ENCODE measurements at places on chromosomes 2 and 18.

GRCh38 chr2:30492185-30492584 is 45.1 kb downstream of the LCLAT1 start:
- no peak for DNase-seq

- DNase-seq: no peak
These were observed 3.1 kb upstream of the ZEB2 start for GRCh38 chr2:144522897-144523595.

DNA sequence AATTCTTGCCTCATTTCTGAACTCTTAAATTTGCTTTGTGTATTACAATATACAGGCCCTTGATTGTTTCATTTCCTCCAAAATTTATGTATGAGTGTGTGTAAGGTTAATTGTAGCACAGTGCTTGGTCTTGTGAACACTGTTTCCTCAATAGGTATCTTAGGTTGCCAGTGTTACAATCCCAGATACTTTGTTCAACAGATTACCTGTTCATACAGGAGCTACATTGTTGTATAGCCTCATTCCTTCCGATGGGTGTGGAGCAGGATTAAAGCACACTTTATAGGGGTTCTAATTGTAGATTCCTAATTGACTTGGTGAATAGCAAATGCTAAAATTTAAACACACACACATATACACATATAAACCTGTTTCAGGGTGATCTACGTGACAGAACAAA is 10.7 kb downstream of the RBBP8 start:
- no peak for DNase-seq

DNA sequence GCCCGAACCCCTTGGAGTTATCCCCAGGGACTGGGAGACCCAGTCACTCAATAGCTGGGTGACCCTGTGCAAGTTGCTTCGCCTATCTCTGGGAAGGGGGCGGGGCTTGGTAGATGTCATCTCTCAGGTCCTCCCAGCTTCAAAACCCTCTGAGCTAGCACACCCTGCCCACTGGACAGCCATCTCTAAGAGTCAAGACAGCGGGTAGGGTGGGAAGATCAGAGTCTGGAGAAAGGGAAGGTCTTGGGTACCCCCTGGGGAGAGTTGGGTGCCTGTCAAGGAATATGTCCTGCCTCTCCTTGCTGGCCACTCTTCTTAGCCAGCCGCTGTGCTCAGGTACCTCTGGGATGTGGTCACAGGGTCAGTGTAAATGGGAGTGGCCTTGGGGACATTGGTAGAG is 8.0 kb downstream of the GLI2 start:
- no peak for DNase-seq

DNA sequence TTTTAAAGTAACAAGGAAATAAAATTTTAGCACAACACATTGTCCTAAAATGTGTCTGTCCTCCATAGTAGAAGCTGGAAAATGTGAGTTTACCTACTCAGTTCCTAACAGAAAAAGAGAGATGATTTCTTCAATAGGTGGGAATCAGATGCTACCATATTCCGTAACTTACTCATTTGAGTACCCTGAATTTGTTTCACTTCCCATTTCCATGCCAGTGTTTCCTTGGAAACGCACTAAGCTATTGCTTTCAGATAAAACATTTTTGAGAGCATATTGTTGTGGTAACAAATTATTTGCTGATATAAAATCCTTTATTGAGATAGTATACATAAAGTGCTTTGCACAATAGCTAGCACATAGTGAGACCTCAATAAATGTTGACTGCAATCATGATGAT is 137.5 kb upstream of the BARD1 start:
- DNase-seq: no peak

DNA sequence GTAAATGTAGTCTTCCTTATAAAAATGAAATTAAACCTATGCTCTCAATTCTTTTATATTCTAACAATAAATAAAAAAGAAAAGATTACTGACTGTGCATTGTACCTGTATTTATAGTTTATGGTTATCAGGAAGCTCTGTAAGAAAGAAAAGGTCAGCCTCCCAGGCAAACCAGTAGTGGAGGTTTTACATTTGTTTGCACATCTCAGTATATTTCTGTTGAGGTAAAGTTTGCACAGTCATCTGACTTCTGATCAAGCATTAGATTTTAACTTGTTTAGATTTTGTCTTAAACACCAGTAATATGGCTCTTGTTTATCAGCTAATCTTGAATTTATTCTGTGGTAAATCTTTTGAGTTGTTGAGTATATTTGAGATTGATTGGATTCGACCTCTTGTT is 37.1 kb downstream of the CCNT2 start:
- no peak for DNase-seq

DNA sequence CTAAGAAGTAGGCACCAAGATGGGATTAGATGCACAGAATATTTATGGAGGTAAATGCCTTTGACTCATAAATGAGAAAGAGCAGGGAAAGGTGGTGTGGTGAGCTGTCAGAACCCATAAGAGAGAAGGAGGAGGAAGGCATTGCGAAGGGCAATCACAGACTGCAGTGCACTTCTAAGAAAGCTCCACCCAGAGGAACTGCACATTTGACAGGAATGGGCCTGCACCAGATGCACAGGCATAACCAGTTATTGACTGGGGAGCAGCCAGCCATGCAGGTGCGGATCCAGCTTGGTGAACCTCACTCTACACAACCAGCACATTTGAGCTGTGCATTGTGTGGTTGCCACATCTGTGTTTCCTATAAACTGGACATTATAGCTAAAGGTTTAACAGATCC is 62.2 kb upstream of the L3MBTL4 start:
- DNase-seq: no peak

GRCh38 chr2:132540166-132540565 is 123.6 kb downstream of the GPR39 start:
- no peak for DNase-seq

DNA sequence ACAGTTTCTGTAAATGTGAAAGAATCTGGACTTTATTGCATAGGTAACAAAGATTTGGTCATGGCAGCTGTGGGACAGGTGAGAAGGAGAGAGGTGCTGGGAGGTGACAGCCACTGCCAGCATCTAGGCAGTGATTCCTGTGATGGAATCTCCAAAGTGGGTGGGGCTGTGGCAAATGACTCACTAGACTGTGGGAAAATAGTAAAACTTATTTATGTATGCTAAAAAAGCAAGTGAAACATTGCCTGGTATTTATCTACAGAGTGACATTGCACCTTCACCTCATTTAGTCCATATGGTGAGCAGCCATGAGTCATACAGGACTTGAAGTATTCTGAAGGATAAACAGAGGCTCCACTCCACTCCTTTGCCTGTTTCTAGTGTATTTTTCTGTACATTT is 145.3 kb upstream of the MEX3C start:
- DNase-seq: peak; percentile 9

DNA sequence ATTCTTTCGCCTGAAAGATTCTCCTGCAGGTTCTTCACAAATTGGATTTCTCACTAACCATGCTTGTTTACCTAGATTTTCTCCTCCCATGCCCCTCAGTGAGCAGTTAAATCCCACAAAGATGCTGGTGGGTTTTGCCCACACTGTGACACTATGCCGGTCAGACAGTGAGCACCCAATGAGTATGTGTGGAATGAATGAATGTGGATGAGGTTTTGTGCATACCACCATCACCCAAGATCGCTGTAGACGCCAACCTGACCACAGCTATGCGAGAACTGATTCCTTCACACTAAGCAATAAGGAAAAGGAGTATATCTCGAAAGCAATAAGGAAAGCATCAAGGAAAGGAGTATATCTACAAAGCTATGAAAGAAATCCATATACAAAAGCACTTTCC is 116.7 kb downstream of the PID1 start:
- DNase-seq: no peak

DNA sequence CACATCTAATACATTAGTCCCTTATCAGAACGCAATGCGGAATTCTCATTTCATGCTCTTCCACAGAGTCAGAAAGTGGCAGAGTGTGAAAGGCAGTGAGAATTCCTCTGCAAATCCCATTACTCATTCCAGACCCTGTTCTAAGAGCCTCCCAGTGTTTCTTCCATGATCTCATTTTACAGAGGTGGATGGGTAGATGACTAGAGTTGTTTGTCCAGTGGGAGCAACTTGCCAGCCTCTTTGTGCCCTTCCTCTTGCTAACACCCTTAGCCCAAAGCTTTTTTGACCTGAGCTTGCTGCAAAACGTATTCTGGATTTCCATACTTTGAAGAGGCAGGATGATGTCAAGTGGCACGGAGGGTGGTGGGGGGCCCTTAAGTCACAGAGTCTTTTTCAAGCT is 467.7 kb upstream of the RGPD4 start:
- no peak for DNase-seq

GRCh38 chr18:74388227-74388626 is 68.9 kb downstream of the DIPK1C start:
- DNase-seq: no peak

DNA sequence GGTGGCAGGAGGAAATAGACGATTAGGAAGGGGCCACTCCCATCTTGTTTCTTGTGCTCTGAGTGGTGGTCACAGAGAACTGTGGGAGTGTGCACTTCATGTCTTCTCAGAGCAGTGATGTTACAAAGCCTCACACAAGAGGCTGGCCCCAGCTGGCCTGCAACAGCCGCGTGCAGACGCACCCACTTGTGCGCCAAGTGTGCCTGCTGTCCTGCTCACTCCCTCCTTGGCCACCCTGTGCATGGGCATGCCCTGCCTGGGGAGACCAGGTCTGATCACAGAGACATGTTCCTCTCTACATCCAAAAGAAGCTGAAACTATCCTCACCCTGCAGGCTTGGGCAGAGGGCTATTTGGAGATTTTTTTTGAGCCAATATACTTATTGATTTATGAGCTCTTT is 108.4 kb downstream of the MRO start:
- DNase-seq: no peak

GRCh38 chr18:37398248-37398920 is 167.2 kb downstream of the CELF4 start:
- no peak for DNase-seq

DNA sequence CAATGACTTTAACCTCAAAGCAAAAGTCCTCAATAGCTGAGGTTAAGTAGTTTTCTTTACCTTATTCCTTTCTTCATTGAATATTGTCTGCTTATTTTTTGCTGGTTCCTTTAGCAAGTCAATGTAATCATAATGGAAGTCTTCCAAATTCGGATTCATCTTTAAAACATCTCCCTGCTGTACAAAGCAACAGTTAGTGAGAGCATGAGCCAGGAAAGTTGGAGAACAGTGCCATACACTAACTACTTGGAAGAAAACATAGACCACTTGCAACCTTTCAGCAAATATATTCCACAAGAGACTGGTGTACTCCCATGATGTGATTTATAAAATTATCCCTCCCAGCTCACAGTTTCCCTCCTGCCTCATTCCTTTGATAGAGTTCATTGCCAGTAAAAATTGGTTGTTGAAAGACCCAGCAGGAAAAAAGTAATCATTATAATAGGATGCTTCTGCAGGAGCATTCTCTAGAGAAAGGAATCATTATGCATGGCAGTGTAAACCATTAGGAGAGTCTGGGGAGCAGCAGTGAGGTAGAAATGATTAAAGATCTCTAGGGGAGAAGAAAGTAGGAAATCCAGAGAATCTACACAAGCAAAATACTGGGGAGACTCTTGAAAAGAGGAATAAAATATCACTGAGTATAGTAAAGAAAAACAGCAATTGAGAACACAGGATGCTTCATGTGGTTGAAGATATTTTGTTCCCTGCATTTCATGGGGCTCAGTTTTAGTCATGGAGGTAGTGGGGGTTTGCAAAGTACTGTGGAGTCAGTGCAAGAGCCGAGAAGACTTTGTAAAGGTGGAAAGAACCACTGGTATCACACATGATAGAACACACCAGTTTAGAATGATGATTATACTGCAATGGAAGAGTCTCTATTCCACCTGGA is 38.6 kb upstream of the TTN start:
- DNase-seq: no peak

- DNase-seq: no peak
These were observed 15.5 kb upstream of the MGAT5 start for GRCh38 chr2:134238371-134238770.

- no peak for DNase-seq
These were observed 32.7 kb downstream of the COX7A2L start for GRCh38 chr2:42328148-42328833.

DNA sequence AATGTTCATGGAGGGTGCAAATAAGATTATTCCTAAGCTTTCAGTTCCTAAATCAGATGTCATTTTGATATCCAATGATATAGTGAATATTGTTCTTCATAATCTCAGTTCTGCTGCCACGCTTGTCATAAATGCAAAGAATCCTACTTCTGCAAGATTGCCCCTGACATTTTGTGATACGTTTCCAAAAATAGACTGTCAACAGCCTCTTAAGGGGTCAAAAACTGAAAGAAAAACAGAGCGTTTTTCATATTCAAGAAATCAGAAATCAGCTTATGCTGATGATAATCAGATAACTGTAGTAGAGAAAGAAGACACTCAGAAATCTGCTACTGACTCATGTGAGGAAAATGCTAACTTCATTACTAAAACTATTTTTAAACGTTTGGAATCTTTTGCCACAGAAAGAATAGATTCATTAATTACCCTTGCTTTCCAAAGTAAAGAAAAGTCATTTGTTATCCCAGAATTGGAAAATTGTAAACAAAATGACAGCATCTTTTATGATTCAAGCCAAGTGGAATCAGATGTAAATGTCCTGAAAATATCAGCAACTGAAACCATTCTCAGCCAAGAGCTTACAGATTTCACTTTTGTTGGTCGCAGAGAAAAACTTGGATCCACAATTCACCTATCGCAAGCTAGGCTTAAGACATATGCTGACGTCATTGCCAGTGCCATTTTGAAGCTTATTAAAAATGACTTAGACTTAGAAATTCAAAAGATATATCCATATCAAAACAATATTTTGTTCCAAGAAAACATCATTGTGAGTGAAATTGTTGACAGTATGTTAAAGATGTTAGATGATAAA is 55.1 kb downstream of the FSIP2 start:
- no peak for DNase-seq

GRCh38 chr18:48842259-48843061 is 108.3 kb downstream of the SMAD7 start:
- no peak for DNase-seq

DNA sequence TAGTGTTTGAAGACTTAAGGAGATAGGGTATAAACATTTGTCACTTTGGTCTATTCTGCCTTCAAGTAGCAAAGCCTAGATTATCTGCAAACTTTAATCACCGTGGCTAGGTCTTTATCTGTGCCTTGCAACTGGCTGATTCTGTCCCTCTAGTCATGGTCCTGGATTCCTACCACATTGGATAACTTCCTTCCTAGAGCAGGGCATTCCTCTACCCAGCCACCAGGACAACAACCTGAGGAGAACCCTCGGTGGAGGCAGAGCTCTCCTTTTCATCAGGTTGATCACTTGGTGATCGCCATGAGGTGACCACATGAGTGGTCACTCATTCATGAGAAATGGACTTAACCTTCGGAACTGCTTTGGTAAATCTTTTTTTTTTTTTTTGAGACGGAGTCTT is 25.3 kb upstream of the PTPRM start:
- no peak for DNase-seq

DNA sequence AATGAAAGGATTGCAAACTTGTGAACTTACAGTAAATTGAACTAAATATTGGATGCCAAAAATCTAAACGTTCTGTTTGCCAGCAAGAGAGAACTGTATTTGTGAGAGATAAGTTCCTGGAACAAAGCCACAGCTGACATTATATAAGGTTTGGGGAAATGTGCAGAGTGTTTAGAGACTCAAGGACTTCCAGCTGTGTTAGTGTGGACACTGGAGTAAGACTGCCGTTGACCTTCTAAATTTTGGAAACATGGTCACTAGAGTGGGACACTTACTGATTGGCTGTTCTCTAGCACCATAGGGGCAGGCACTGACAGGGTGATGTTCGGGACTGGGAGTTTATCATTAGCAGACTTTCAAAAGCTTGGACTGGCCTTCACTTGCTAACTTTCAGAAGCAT is 40.5 kb downstream of the SCN9A start:
- no peak for DNase-seq
